ENCODE measurements at places on chromosomes 6 and 20. TPM values are rescaled to one million over a fixed set of nuclear protein-coding genes. Genes with fewer than 3 reads are reported as not detected.

DNA sequence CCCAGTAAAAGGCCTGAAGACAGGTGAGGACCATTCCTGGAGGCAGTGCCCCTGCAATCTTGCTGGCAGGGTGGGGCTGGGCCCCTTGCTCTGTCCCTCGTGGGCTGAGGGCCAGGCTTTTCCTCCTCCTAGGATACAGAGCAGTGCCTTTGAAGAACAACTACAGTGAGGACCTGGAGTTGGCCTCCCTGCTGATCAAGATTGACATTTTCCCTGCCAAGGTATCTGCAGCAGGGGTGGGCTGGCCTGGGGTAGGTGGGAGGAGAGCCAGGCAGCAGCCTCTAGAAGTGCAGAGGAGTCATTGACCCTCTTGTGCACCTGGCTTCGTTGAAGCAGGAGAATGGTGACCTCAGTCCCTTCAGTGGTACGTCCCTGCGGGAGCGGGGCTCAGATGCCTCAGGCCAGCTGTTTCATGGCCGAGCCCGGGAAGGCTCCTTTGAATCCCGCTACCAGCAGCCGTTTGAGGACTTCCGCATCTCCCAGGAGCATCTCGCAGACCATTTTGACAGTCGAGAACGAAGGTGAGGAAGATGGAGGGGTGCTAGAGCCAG is 36.5 kb downstream of the PLCG1 start:
- H3K36me3 ChIP-seq = peaks cover 50% of the 10 kb centered on the region
- no peaks in the 10 kb centered on the region for H3K27me3 ChIP-seq
- DNase-seq = peak; percentile 21
- no peak overlapping the region for H3K27ac ChIP-seq
- H3K4me3 ChIP-seq = no peak overlapping the region

- H3K4me3 ChIP-seq = no peak overlapping the region
- H3K36me3 ChIP-seq = no peaks in the 10 kb centered on the region
- no peak overlapping the region for H3K27ac ChIP-seq
- DNase-seq = no peak
- H3K4me1 ChIP-seq = no peaks in the 10 kb centered on the region
These were observed 1.3 kb upstream of the SIRPA start for GRCh38 chr20:1893721-1894470.

DNA sequence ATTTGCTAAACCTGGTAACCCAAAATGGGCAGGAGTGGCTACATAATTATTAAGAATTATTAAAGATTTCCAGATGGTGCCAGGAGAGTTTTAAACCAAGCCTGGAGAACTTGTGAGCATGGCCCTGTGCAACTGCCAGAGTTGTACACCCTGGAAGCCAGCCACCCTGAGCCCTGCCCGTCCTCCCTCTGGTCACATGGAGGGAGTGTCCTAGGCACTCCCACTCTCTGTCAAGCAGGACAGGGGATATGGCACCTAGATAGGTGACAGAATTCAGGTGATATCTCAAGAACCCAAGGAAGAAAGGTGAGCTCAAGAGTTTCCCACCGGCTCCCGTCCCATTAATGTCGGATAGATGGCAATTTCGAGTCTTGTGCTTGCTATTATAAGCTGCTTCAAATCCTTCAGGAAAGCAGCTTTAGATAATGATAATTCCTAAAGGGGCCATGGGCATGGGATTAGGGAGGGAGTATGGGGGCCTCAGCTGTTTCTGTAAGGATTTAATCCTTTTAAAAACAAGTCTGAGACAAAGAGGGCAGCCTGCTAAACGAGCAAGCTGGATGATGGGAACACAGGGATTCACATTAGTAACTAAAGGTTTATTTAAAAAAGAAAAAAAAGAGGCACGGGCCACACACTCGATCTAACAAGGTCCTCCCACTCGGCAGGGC is 169.1 kb downstream of the BMP7 start:
- DNase-seq = no peak
- peaks cover under 1% of the 10 kb centered on the region for H3K4me1 ChIP-seq
- H3K36me3 ChIP-seq = no peaks in the 10 kb centered on the region

GRCh38 chr20:62208795-62209755 is 11.0 kb downstream of the HRH3 start:
- H3K4me3 ChIP-seq = no peak overlapping the region
- H3K36me3 ChIP-seq = no peaks in the 10 kb centered on the region
- no peaks in the 10 kb centered on the region for H3K4me1 ChIP-seq

GRCh38 chr6:148423601-148424270 is 81.1 kb downstream of the SASH1 start:
- peaks cover 10% of the 10 kb centered on the region for H3K27me3 ChIP-seq
- no peaks in the 10 kb centered on the region for H3K36me3 ChIP-seq
- no peaks in the 10 kb centered on the region for H3K4me1 ChIP-seq
- H3K27ac ChIP-seq = no peak overlapping the region
- H3K4me3 ChIP-seq = no peak overlapping the region
- DNase-seq = no peak

DNA sequence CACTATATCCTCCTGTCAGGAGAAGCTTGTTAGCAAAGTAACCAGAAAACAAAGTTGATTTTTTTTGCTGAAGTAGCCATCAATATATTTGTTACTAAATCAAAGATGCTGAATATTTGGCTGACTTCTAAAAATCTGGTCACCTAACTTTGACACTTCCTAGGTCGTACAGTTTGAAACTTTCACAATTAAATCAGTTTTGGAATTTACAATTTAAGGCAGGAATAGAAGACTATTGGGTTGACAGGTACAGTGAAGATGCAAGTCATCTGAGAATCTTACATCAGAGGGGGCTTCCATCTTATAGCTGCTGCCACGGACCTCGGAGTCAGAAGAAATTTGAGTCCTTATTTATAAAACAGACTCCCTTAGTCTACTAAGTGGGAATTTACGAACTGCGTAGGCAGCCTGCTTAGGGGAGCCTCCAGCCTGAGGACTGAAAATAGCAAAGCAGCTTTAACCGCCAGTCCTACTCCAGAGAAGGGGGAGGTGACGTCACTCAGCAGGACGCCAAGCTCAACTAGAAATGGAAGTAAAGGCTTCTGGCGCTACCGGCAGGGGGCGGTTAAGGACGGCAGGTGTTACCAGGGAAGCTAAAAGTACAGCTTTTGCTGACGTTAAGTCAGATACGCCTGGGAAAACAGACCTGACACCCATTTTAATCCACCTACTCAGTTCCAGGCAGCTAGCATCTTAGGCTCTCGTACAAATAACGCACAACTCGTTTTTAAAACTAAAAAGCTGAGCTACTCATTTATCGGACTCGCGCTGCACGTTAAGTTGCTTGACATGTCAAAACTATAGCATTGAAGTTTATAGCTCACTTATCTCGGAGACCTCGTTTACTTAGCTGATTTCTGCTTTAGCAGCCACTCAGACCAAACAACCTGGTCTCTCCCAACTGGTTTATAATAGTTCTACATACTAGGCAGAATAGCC is 61.1 kb upstream of the HFE start:
- peak overlapping the region; percentile 99 for H3K27ac ChIP-seq
- H3K4me3 ChIP-seq = peak overlapping the region; percentile 83
- peak; percentile 97 for DNase-seq
- H3K36me3 ChIP-seq = peaks cover 2% of the 10 kb centered on the region
- peaks cover 4% of the 10 kb centered on the region for H3K27me3 ChIP-seq

GRCh38 chr20:41051009-41051825 is 22.6 kb downstream of the TOP1 start:
- H3K4me1 ChIP-seq = peaks cover 85% of the 10 kb centered on the region
- no peak for DNase-seq
- peaks cover 50% of the 10 kb centered on the region for H3K36me3 ChIP-seq
- no peaks in the 10 kb centered on the region for H3K27me3 ChIP-seq
- H3K4me3 ChIP-seq = no peak overlapping the region
- H3K27ac ChIP-seq = no peak overlapping the region

- peaks cover 3% of the 10 kb centered on the region for H3K4me1 ChIP-seq
- H3K36me3 ChIP-seq = peaks cover 11% of the 10 kb centered on the region
- H3K27me3 ChIP-seq = no peaks in the 10 kb centered on the region
- no peak overlapping the region for H3K27ac ChIP-seq
These were observed 150.6 kb downstream of the QKI start for GRCh38 chr6:163565140-163565539.

DNA sequence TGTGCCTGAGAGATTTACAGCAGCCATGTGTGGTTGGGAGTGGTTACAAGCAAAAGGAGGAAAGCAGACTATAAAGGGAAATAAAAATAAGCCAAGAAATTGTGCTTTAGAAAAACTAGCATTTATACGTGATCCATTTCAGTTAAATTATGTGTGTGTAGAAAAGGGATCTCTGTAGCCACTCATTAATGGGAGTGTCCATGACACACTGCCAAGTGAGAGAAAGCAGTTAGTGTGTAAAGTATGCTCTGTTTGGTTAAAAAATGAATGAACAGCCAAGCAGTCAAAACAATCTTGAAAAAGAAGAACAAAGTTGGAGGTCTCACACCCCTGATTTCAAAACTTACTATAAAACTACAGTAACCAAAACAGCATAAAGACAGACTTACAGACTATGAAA is 67.9 kb upstream of the GGTLC1 start:
- no peak for DNase-seq
- no peak overlapping the region for H3K4me3 ChIP-seq
- no peaks in the 10 kb centered on the region for H3K27me3 ChIP-seq
- no peak overlapping the region for H3K27ac ChIP-seq

Gene PBOV1
- not detected for total RNA-seq

Gene ZSCAN12
- 7.9 TPM for total RNA-seq

Gene OGFR
- total RNA-seq = 87.8 TPM

Gene SCRT2
- total RNA-seq = not detected
